ENCODE measurements at places on chromosomes 13 and 19.
A peak's percentile ranks its signal among the peaks of the same experiment; 100 is the strongest.

GRCh38 chr19:45972081-45972946 is 1.4 kb downstream of the NOVA2 start:
- DNase-seq: peak; percentile 63

- DNase-seq: no peak
Observed at GRCh38 chr13:51057001-51057400, 54.1 kb downstream of the C13orf42 start.

DNA sequence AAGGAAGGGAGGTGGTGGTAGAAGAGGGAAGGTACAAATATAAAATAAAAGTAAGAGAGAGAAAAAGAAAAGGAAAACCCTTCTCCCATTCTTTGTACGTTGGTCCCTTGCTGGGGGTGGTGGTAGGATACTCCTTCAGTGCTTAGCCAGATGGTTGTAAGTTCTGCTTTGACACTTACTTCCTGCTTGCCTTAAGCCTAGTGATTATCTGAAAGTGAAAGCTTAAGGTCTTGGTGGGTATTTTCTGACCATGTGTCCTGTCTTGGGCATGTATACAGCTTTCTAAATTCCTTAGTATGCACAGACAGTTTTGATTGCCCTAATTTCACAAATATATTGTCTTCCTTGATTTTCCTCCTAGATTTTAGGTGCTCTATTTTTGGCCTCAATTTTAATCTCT is 314.8 kb downstream of the PCDH17 start:
- DNase-seq: no peak

DNA sequence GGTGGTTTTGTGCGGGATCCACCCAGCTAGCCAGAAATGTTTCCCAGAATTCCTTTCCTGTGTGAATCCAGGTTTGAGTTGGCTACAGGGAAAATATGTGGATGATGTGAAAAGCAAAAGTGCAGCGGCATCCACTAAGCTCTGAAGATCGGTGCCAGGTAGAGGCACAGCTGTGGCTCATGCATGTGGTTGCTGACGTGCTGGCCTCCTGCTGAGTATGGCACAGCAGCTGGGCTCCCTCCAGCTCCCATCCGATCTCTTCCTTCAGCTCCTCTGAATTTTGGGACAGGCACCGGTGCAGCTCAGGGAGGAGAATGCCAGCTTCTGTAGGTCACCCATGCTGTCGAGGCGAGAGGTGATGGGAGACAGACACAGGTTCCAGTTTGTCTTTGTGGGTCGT is 84.0 kb upstream of the GSX1 start:
- no peak for DNase-seq

GRCh38 chr13:84844473-84844872 is 954.7 kb downstream of the SLITRK6 start:
- DNase-seq: no peak

GRCh38 chr13:48678316-48678715 is 24.6 kb downstream of the CYSLTR2 start:
- no peak for DNase-seq

Data from CD4-positive, alpha-beta T cell treated with Interleukin-4 for 1 hour (primary cell).